ENCODE measurements at places on chromosomes 12 and 14.

DNA sequence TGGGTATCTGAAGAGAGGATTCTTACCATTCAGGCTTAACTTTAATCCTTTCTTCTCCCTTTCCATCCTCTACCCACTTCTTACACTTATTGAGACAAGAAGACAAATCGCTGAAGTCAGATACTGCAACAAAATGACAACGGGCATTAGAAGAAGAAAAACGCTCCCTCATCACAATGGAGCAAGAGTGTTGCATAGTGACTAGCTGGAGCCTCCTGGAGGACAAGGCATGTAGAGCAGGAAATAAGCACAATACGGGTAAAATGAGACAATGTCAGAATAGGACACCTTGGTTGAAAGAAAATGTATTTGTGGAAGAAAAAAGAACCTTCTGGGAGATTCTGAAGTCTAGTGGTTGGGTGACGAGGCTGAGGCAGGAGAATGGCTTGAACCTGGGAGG lies 501.0 kb downstream of the RERGL start:
- DNase-seq = no peak

DNA sequence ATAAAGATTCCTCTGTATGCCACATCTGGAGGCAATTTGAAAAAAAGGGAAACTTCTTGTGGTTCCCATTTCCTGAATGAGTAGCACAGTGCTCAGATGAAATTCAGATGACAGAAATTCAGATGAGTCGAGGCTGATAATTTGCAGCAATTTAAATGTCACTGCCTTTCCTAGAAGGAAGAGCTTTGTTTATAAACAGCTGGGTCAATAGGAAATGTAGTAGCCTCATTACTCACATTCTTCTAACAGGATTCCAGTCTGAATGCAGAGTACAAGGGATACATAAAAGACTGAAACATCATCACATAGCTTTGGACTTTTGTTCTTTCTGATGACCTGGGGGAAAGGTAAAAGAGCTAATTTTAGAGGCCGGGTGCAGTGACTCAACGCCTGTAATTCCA lies 11.3 kb upstream of the DACT1 start:
- no peak for DNase-seq

GRCh38 chr14:99194736-99195135 lies 77.3 kb downstream of the BCL11B start:
- DNase-seq = no peak

DNA sequence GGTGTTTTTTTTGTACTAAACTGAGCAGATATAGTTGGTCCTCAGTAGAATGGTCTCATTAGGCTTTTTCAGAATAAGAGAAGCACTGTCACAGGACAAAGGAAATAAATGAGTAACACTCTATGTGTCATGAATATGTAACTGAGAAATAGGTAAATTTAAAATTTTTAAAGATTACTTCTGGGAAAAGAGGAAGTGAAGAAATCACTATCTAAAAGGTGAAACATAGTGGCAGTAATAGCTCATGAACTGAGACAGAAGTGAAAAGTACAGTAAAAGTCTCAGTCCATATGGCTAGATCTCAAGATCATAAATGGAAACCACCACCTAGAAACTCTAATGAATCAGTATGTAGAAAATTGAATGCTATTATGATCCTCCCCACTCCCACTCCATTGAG lies 89.3 kb upstream of the TTC7B start:
- no peak for DNase-seq

GRCh38 chr12:110537605-110538409 lies 35.7 kb downstream of the RAD9B start:
- no peak for DNase-seq

DNA sequence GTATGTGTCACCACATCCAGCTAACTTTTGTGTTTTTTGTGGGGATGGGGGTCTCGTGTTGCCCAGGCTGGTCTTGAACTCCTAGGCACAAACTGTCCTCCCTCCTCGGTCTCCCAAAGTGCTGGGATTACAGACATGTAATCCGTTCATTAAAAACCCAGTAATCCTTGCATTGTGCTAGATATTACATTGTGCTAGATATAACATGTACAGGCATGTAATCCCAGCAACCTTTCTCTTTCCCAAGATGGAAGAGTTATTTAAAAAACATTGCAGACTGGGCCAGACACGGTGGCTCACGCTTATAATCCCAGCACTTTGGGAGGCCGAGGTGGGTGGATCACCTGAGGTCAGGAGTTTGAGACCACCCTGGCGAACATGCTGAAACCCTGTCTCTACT lies 19.7 kb downstream of the ELK3 start:
- peak; percentile 30 for DNase-seq

DNA sequence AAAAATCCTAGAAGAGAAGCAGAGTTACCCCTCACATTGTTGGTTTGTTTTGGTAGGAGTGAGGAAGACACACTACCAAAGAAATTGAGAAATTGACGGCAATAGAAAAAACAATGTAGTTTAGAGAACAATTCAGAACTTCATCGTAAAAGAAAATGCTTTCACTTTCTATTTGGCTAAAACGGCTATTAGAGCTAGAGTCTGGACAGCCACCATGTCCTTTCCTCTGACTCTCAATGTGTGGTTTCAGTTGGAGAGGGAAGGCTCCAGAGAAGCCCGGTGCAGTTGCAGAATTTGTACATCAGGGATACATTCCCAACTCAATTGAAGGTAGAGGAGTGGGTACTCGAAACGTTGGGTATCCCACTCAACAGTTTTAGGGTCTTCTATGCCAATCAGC lies 535.3 kb downstream of the GALC start:
- no peak for DNase-seq

Data from right atrium auricular region (tissue), 2 donors.